Kasumi-1 (cell line): ENCODE measurements at places on chromosomes 2 and 18.
A peak's percentile ranks its signal among the peaks of the same experiment; 100 is the strongest.

DNA sequence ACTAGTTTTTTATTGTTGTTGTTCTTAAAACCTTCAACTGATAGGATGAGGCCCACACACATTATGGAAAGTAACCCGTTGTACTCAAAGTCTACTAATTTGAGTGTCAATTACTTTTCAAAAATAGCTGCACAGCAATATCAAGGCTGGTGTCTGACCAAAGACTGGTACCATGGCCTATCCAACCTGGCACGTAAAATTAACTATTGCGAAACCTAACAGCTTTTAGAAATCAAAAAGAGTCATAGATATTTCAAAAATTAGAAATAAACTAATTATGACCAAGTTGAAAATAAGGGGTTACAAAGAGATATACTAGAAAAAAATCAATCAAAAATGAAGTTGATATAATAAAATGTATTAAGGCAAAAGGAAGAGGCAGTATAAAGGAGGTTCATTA lies 501.5 kb upstream of the SLC8A1 start:
- no peak for DNase-seq

DNA sequence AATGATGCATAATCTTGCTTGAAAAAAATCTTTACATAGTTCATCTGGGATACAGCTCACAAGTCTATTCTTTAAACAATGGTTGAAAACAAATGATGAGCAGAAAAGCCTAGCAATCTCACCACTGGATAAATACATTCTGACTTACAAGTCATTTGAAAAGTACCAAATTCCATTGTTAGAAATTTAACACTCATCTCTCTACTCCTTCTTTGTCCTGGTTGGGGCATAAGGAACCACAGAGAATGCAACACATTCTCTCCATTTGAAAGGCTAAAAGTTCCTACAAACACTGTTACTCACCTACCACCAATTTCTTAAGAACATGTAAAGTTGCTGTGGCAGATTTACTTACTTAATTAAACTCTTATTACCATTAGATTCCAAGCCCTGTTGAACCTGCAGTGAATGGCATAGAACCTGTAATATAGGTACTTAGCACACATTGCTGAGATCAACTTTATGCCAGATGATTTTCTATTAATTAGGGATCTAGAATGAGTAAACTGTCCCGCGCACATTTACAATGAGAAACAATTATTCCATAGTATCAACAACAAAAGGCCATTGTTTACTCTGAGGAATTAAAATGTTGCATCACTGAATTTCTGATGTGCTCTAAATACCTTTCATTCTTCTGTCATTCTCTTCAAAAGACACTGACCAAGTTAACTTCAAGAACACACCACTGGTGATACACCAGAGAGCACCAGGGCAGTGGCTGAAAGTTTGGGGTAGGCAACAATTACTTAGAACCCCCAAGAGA lies 69.6 kb downstream of the CABYR start:
- DNase-seq, result no peak

GRCh38 chr2:197207106-197207505 lies 103.5 kb downstream of the ANKRD44 start:
- DNase-seq, result no peak

DNA sequence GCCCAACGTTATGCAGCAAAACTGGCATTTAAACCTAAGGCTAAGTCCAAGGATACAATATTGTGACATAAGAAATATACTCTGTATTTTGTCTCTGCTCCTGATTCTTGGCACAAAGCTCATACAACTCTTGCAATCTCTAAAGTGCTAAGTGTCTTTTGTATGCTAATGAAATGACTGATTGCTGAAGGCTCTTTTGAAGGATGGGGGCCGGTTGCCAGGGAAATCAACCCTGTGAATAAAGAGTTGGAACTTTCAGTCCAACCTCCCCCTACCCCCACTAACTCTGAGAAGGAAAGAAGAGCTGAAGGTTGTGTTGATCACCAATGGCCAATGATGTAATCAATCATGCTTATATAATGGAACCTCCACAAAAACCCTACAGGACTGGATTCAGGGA lies 40.3 kb downstream of the SESTD1 start:
- no peak for DNase-seq

- DNase-seq, result no peak
Observed at GRCh38 chr2:236657801-236658200, 88.2 kb downstream of the ACKR3 start.

GRCh38 chr18:79611040-79611681 lies 68.4 kb upstream of the CTDP1 start:
- DNase-seq, result no peak

DNA sequence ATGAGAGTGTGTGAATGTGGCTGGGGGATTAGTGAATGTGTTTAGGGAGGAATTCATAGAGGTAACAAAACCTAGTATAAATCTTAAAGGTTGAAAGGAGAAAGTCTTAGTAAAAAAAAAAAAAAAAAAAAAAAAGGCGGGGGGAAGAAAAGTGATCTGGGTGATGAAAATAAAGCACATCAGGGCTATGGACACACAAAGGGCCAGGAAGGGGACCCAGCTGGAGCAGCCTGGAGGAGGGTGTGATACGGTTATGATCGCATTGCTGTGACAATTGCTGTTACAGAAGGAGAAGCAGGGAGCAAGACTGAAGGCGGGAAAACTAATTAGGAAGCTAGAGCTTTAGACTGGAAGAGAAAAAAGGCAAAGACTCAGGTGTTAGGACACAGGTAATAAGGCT lies 85.4 kb downstream of the DLGAP1 start:
- DNase-seq, result no peak

- no peak for DNase-seq
Observed at GRCh38 chr2:226115832-226116200, 683.8 kb downstream of the IRS1 start.

DNA sequence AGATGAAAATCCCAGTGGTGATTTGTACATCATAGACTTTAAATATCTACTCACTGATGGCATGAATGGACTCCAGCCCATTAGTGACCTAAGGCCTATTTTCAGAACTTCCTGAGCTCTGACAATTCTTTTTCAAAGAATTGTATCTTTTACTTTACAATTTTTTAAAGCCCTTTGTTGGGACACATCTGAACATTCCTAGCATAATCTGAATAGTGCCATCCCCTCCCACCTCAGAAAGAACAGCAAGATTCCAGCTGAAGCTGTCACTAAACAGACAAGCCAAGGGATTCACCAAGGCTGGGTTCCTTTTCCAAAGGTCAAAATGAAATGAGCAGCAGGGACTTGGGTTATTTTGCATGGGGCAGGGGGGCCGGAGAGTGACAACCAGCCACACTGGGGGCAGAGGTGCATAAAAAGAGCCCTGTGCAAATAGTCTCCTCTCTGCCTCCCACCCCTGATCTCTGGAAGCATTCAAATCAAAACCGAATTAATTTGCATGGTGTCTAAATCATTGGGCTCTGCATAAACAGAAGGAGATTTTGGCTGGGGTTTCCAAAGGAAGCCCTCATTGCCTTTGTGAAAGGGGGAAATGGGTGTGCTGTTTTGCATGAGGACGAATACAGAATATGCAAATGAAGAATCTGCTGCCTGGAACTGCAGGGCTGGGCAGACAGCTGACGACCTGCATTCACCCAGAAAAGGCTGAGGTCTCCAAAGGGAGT lies 17.2 kb downstream of the EPHA4 start:
- no peak for DNase-seq

DNA sequence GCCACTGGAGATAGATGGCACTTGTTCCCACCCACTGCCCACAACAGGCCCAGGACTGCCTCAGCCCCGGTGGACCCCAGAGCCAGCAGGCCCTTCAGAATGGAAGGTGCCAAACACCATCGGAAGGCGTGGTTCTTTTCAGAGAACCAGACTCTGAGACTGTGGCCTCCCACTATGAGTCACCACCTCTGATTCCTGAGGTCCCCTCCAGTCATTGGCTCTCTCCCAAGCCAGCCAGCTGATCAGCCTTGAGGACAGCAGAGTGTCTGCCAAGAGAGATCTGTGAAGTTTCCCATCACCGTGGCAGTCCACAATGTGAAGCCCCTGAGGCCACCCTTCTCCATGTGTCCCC lies 10.4 kb upstream of the MAP3K2 start:
- peak; percentile 79 for DNase-seq

DNA sequence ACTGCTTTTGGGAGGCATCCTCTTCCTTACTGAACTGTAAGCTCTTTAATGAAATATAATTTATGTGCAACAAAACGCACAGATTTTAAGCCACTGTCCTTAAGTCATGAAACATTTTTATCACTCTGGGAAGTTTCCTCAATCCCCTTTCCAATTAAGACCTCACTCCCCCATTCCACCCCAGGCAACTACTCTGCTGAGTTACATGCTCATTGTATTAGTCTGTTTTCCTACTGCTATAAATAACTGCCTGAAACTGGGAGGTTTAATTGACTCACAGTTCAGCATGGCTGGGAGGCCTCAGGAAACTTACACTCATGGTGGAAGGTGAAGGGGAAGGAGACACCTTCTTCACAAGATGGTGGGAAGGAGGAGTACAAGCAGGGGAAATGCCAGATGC lies 46.5 kb upstream of the KCNE4 start:
- no peak for DNase-seq

- DNase-seq, result no peak
Observed at GRCh38 chr18:8685914-8686216, 19.5 kb upstream of the MTCL1 start.

- no peak for DNase-seq
Observed at GRCh38 chr2:126704434-126705160, 48.6 kb downstream of the GYPC start.

- DNase-seq, result no peak
Observed at GRCh38 chr18:23462876-23463275, 9.8 kb downstream of the RIOK3 start.

DNA sequence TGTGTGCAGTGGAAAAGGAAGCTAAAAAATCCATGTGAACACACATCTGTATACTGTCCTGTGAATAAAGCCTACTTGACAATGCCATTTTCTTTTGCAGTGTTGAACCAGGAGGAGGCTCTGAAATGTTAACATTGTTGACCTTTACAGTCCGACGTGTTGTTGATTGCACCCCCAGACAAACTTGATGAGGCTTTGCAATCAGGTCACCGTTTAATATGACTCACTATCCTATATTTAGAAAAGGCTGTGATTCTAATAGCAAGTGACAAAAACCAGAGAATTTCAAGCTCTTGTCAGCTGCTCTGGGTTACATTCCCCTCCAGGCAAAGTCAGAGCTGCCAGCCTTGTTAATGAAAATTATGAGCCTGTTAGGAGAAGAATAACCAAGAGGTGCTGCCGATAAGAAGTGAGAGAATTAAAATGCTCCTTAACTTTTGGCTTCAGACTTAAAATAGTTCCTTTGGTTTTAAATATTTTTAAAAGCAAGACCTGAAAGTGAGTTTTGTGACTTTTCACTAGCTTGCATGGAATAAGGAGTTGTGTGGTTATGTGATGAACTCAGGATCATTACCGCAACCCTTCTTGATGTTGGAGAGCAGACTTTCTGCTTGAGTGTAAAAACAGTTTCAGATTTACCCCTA lies 162.1 kb downstream of the QPCT start:
- no peak for DNase-seq

DNA sequence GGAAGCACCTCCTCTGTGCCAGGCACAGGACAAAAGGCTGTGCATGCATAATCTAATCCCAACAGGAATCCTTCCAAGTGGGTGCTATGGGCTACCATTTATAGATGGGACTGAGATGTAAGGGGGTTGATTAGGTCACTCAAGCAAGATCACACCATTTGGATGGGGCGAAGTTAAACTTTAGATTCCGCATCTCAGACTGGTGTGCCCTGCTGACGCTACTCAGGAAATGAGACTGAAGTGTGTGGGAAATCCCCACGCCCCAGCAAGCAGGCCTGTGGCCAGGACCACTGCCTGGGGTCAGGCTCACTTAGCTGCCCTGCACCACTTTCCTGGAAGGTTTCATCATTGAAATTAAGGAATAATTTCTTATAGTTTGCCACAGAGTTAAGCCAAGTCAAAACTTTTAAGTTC lies 70.5 kb upstream of the PPP1CB start:
- no peak for DNase-seq

DNA sequence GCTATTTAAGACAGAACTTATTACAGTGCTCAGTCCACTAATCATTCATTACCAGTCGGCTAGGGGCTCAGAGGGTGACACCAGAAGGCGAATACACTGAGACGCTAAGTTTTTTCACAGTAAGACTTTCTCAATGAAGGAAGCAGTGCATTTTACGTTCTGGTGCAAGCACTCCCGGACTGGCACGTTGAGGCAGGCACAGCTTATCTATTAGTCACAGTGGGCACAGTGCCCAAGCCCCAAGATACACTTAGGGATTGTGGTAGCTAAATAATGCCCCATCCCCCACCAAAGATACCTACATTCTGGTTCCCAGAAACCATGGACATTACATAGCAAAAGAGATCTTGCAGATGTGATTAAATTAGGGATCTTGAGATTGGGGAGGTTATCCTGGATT lies 32.6 kb upstream of the BCL11A start:
- no peak for DNase-seq

GRCh38 chr18:23106575-23106974 lies 28.7 kb upstream of the CABLES1 start:
- no peak for DNase-seq

DNA sequence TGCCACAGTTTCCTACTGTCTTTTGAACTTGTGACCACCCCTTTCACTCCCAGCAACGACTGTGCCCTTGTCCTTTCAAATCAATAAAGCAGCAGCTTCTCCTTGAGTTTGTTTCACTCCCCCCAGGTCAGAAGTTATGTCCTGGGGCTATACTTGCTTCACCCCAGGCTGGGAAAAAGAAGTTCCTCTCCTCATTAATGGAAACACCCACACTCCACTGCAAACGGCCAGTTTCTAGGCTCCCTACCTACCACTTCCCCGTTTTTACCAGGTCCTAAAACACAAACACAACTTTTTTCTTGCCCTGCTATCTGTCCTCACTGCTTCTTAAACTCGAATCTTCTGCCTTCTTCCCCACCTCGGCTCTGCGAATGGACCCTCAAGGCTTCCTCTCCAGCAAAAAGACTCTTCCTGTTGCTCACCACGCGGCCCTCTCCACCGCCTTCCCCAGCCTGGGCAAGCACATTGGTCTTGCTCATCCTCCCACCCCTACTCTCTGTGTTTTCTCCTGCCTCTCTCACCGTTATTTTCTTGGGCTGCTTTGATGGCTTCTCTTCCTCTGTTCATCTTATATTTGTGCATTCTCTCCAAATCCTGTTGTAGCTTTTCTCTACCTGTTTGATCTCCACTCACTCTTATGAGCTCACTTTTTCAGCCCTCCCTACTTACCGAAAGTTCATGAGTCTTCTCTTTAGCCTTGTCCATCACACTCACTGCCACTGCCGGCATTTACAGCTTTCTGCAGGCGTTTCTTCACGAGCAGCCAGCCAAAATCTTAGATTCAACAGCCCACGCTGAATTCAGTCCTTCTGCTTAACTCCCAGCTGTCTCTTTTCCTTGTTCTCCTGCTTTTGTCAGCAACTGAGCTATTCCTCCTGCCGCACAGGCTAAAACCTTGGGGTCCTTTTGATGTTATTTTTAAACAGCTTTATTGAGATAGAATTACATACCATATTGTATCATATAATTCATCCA lies 7.0 kb upstream of the SP5 start:
- peak; percentile 39 for DNase-seq

DNA sequence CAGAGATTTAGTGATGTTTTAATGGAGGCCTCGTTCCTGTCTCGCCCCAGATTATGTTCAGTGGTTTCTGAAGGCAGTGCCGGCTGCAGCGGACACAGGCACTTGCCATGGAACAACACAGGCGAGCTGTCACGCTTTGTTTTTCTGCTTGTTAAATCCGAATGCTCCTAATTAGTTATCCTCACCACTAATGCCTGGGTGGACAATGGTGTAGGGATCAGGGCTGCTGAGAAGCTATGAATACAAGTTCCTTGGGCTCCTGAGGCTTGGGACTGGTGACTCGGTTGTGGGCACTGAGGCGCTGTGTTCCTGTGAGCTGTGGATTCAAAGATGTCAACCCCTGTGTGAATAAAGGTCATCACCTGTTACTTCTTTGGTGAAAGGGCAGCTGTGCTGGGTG lies 123.5 kb downstream of the PLEKHM3 start:
- DNase-seq, result no peak
